ENCODE measurements at places on chromosomes 2 and 18.
A peak's percentile ranks its signal among the peaks of the same experiment; 100 is the strongest.

DNA sequence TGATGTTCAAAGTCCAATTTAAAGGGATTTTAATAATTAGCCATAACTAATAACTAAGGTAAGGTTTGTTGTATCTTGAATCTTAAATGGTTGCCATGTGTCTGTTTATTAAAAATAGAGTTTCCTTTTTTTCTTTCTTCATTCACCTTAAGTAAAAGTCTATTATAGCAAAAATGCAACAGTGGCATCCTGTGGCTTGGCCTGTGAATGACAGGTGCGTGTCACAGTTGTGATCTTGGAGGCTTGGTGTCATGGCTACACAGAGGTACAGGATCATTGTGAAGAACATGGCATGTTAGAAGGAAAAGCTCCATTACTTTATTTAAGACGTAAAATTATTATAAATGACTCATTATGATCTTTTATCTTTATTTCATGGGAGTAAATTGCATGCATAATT lies 246.1 kb downstream of the BCL2 start:
- DNase-seq = no peak

DNA sequence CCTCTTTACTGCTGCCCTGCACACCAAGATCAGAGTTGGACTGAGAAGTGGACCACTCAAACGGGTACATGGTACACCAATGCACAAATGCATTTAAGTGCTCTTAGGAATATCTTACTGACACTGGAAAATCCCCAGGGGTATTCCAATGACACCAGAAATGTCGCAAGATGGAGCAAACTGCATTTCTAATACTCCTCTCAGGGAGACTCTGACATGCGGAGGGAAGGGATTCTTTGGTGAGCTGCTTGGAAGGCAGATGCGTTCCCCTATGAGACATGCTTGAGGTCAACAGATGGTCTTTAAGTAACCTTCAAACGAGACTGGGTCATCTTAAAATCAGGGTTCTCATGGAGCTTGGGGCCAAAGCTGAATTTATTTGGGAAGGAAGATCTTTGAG lies 521.8 kb upstream of the TCF4 start:
- no peak for DNase-seq

DNA sequence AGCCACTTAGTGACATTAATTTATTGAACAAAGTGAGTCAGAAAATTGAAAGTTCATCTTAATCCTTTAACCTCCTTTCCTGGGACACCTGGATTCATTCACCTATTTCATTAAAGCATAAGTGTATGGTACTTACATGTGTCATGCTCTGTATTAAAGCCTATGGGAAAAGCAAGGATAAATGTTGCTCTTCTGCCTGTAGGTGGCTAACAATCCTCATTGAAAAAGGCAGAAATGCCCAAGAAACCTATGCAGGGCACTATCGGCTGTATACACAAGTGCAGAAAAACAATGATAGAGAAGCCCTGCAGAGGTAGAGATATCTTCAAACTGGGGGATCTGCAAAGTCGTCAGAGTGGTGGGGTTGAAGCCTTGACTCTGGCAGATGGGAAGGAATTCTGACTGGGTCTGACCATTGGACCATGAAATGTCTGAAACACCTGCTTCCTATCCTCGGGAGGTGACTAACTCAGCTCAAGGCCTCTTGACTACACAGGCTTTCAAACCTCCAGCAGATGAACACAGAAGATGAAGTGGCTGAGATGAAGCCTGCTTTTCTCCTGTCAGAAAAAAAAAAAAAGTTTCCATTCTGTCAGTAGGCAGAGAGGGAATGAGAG lies 83.1 kb downstream of the DCC start:
- no peak for DNase-seq

DNA sequence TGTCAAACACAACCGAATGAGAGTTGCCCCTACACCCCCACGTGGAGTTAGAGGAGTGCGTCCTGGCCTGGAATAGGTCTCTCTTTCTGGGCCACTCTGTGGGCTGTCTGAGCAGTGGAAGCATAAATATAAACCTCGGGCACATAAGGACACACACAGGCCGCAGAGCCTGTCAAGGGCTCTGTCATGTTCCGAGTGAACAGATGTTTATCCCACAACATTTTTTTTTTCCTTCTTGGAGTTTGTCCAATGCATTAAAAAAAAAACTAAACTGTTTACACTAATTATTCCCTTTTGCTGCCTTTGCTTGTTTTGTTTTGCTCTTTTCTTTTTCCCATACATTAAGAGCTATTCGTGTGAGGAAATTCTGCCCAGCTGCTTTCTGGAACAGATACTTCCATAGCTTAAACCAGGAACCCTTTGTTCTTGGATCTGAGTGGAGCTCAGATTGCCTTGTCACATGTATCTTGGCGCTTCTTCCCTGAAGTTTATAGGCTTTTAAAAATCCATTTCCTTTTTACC lies 228.3 kb upstream of the FOSL2 start:
- DNase-seq = peak; percentile 21

GRCh38 chr2:233059797-233060500 lies at the start of gene INPP5D:
Gene INPP5D (plus strand): TSS chr2:233060342. CDS start chr2:233060479, 137 bp downstream.
- peak; percentile 53 for DNase-seq

- no peak for DNase-seq
Observed at GRCh38 chr2:98768384-98769113, 37.6 kb upstream of the MGAT4A start.

GRCh38 chr2:19100570-19100969 lies 257.9 kb downstream of the OSR1 start:
- no peak for DNase-seq
